ENCODE measurements at places on chromosomes 5 and 9.

DNA sequence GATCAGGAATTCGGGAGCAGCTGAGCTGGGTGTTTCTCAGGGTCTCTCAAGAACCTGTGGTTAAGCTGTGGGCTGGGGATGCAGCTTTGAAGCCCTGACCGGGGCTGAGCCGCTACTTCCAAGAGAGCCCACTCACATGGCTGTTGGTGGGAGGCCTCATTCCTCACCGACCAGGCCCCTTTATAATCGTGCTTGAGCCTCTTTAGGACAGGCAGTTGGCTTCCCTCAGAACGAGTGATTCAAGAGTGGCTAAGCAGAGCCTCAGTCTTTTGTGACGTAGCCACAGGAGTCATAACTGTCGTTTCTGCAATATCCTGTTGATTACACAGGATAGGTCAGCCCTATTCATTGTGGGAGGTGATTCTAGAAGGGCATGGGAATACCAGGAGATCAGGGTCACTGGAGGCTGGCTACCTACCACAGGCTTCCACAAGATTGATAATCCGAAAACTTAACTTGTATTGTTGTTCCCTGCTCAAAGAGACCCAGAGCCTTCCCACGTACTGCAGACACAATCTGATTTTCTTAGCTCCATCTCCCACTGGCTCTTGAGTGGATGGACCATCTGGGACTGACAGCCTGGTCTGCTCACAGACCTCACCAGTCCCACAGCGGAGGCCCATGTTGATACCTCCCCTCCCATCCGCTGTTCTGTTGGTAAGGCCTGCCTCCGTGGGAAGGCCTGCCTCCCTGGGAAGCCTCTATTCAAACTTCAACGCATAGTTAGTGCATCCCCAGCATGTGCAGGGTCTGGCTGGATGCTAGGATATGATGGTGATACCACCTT is 3.0 kb upstream of the ERGIC1 start:
- DNase-seq = peak; percentile 62

DNA sequence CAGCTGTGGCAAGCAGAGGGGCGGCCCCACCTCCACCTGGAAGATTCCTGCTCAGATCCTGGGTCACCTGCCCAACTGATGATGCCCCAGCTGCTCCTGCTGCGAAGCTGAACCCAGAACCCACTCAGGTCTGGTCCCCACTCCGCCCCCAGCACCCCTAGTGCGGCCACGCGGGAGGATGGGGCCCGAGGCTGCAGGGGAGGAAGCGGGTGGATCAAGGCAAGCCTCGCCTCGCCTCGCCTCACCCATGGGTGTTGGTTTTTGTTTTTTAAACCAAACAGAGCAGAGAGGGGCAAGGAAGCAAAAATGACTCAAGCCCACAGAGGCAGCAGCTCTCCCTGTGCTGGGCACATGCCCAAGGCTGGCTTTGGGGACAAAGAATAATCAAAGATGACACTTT is 23.2 kb downstream of the ABO start:
- DNase-seq = no peak

DNA sequence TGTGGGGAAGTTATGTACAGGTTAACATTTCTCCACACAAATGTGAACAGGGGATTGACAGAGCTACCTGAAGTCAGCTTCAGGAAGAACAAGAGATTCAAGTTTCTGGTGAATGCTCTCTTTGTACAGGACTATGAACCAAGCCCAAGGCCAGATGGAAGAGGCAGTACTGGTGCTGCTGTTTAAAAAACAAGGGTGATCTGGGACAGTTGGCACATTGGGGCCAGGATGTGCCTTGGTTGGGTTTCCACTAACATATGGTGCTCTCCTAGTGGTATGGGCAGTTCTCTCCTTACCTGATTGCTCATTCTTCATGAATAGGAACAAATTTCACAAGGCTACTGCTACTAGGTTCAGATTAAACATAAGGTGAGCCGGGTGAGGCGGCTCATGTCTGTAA is 40.0 kb downstream of the MTMR12 start:
- no peak for DNase-seq

- DNase-seq = no peak
Observed at GRCh38 chr5:122896598-122897282, 51.3 kb downstream of the SNX24 start.

DNA sequence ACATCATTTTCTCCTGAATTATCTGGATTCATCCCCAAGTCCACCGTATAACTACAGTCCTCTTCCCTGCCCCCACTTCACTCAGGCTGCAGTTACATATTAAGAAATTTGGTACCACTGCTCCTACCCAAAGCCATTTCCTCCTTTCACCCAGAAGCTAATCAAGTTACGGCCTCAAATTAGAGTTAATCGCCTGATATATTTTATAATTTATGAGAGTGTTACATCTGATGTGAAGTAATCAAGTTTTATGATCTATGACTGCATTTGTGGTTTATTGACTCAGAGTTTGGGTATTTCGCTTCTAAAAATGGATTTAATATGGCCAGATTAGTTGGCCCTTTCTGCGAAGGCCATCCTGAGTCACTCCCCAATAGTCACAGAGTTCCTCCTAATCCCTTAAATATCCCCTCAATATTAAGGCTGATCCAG is 223.6 kb upstream of the KIF2A start:
- DNase-seq = peak; percentile 13

DNA sequence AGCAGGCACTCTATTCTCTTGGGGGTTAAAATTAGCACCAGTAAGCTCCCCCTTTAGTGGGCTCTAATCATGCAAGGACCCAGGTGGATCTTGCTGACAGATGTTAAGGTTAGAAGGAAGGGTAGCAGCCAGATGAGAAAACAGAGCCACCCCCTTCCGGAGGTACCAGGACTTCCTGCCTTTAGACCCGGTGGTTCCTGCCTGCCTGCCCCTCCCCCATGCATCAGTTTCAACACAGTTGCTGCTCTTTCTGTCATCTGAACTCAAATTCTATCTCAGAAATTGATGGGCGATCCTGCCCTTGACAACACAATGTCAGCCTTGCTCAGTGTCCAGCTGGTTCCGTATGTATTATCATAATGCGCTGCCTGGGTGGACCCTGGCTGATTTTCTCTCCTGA is 287.3 kb downstream of the EBF1 start:
- no peak for DNase-seq

GRCh38 chr5:43061352-43062075 is 21.4 kb upstream of the ANXA2R start:
- no peak for DNase-seq

DNA sequence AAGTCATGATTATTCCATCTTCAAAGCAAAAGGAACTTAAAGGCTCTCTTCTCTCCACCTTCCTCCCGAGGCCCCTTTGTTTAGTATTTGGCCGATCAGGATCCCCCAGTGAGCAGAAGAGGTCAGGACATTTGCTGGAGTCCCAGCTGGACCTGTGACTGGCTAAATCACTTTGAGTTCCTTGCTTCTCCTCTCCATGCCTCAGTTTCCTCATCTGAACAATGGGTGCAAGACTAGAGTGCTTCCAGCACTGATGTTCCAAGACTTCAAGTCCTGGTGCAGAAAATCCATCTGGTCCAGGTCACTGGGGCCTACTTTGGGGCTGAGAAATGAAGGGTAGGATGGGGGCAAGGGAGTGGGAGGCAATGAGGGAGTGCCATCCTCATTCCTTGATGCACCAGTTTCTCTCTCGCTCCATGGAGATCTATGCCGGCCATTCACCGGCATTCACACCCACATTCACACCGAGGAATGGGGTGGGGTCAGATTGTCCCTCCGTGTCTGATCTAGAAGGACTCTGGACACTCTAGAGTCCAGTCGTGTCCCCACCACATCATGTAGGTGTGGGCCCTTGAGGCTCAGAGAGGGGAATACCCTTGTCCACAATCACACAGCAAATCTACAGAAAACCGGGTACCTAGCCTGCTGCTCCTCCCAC is 38.7 kb upstream of the IL17B start:
- no peak for DNase-seq

DNA sequence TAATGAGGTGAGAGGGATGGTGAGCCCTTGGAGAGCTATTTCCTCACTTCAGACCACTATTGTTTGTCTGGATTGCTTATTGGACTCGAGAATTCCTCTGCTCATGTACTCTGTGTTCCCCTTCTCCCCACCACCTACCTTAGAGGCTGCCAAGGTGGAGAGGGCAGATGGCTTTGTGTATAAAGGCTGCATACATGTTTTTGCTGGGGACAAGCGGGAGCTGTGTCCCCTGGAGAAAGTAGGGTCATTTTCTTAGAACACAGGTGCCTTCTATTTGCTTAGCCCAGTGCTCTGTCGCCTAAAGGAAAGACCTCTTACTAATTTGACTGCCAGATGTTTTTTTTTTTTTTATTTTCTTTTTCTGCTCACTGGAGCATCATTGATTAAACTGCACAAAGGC is 29.7 kb downstream of the RASGRF2 start:
- no peak for DNase-seq

DNA sequence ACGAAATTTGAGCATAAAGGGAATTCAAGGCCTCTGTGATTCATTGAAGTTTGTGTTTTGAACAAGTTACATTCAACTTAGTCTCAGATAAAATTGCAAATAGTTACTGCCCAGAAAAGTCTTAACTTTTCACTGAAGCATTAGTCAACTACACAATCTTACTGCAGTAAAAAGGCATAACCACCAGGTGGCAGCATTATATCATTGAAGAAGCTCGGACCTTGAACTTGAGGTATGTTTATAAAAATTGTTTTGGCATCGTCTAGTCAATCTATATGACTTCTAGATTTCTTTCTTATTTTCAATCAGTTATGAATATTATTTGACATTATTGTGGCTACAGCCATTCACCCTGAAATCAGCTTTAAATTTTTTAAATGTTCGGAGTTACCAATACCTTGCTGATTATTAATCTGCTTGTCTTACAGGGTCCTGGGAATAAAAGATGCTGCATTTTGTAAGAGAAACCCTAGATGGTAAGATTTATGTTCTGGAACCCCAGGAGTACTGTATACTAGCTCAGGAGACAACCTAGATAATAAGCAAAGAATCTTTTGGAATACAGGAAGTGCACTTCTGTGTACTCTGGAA is 83.9 kb upstream of the GRAMD2B start:
- peak; percentile 27 for DNase-seq

DNA sequence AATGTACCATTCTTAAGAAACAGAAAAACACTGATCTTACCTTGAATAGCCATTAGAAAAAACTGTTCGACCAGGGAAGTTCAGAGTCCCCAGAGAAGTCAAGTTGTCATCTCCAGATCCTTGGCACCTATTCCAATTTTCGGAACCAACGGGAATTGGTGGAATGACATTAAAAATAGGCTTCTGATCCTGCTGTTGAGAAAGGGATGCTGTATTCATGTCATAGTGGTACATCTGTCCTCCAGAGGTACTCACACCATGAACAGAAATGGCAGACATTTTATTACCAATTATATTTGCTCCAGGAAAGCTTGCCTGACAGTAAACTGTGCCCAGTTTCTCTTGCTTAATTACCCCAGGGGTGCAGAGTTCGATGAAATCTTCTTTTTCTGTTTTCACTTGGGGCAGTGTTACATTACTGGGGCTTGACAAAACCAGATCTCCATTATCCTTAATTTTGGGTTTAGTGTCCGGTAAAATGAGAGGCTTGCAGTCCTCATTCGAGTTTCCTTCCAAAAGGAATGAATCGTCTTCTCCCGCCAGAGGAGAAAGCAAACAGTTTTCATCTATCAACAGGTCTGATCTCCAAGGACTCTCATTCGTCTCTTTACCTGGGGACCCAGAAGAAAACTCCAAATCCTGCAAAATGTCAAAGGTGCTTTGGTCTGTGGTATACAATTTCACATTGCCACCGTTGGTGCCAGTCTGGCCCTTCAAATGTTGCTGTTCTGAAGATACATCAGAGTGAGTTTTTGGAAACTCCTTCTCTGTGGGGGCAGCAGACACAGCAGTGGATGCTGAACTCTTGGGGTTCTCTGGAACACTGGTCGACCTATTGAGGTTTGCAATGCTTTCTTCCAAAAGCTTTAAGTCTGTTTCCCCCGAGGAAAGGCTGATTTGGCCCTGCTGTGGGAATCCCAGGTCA is 3.6 kb downstream of the NR3C1 start:
- no peak for DNase-seq

- DNase-seq = peak; percentile 94
Observed at GRCh38 chr5:17157916-17158529, 59.4 kb upstream of the BASP1 start.

DNA sequence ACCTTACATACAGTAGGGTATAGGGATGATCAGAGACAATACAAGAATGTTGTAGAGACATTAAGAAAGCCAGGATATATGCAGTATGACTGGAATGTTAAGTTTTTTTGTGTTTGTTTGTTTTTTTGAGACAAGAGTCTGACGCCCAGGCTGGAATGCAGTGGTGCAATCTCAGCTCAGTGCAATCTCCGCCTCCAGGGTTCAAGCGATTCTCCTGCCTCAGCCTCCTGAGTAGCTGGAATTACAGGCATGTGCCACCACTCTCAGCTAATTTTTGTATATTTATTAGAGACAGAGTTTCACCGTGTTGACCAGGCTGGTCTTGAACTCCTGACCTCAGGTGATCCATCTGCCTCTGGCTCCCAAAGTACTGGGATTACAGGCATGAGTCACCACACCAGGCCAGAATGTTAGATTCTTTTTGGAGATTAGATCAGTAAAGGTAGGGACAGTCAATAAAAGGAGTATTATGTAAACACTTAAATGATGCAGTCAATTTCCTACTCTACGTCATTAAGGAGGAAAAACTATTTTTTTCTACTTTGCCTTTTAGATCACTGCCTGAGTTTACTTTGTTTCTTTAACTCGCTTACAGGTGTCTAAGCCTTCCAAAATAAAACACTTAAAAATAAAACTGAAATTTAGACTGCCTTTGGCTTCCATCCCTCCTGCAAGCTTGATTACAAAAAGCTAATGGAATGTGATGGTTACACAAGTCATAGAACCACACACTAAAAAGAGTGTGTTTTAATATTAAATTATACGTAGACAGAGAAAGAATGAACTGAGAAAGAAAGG is 6.8 kb upstream of the HNRNPA0 start:
- DNase-seq = no peak

DNA sequence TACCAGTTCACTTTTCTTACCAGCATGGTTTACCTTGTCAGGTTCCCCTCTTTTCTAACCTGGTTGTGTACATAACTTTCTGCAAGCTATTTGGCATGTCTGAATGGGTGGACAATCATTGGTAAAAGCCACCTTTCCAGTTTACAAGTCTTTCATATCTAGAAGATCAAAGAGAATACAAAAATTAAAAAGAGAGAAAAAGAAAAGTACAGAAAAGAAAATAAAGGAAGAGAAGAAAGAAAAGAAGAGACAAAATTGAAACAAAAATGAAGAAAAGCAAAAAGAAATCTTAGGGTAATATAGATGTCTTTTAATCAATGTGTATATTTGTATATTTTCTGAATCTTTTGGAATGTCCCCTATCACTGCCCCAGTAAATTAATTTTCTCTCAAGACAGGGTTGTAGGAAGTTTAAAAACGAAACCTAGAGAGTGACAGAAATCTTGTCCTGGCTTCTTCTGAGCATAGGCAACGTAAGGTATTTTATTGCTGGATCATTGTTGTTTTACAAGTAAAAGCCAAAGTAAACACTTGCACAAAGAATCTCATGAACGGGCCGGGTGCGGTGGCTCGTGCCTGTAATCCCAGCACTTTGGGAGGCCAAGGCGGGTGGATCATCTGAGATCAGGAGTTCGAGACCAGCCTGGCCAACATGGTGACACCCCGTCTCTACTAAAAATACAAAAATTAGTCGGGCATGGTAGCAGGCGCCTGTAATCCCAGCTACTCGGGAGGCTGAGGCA is 98.7 kb upstream of the IFNE start:
- DNase-seq = no peak

GRCh38 chr5:22780756-22781155 is 72.4 kb downstream of the CDH12 start:
- DNase-seq = no peak
